ENCODE measurements at places on chromosomes 7 and 10.

- no peak for DNase-seq
Measured at GRCh38 chr10:77091597-77092165, 545.9 kb downstream of the KCNMA1 start.

DNA sequence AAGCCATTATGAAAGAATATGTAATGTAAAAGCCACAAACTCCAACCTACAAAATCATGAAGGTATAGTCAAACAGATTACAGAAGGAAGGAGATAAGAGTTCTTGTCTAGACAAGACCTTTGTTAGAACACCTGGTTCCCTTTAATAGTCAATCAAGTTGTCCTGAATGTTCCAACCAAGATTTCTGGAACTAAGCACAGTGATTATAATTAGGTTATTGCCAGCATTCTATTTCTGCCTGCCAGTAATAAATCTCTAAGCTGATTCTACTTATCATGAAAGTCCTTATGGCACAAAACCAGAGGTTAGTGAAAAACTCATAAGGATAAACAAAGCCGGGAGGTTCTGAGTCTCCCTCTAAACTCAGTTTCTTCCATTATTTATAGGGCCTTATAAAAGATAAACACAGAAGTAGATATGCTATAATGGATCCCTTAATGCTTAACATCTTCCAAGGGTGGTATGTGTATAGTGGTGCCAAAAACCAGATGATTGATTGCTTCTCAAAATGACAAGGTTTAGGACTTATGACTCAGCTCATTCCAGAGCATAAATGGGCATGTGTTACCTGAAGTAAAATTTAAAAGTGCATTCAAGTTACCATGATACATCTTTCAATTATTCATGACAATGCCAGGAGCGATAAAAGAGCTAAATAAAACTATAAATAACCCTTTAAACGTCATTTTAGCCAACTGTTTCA lies 237.2 kb downstream of the CSTF2T start:
- no peak for DNase-seq

- DNase-seq, result no peak
Measured at GRCh38 chr7:55094092-55094690, 75.4 kb downstream of the EGFR start.

- no peak for DNase-seq
Measured at GRCh38 chr10:121185816-121186455, 334.8 kb downstream of the WDR11 start.

GRCh38 chr10:72297281-72297804 lies 23.6 kb downstream of the DDIT4 start:
- DNase-seq, result no peak

- DNase-seq, result no peak
Measured at GRCh38 chr7:95861041-95861440, 88.7 kb downstream of the DYNC1I1 start.

- no peak for DNase-seq
Measured at GRCh38 chr10:43930777-43931176, 282.1 kb upstream of the ZNF32 start.

GRCh38 chr10:133170092-133170491 lies 10.1 kb downstream of the KNDC1 start:
- DNase-seq, result no peak

- DNase-seq, result no peak
Measured at GRCh38 chr7:116246357-116246756, 36.0 kb downstream of the TES start.

GRCh38 chr7:48102530-48102929 lies 13.5 kb downstream of the UPP1 start:
- no peak for DNase-seq

DNA sequence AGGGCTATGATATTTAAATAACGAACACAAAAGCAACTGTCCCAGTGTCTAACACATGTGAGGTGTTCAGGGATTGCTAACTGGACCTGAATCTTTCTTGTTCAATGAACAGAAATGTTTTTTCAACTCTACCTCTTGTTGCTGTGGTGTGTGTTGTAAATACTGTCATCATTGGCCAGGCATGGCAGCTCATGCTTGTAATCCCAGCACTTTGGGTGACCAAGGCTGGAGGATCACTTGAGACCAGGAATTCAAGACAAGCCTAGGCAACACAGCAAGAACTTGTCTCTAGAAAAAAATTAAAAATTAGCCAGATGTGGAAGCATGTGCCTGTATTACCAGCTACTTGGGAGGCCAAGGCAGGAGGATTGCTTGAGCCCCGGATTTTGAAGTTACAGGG lies 1250.9 kb downstream of the TYW1 start:
- DNase-seq, result no peak

GRCh38 chr7:14288701-14289100 lies 299.2 kb upstream of the ETV1 start:
- no peak for DNase-seq

DNA sequence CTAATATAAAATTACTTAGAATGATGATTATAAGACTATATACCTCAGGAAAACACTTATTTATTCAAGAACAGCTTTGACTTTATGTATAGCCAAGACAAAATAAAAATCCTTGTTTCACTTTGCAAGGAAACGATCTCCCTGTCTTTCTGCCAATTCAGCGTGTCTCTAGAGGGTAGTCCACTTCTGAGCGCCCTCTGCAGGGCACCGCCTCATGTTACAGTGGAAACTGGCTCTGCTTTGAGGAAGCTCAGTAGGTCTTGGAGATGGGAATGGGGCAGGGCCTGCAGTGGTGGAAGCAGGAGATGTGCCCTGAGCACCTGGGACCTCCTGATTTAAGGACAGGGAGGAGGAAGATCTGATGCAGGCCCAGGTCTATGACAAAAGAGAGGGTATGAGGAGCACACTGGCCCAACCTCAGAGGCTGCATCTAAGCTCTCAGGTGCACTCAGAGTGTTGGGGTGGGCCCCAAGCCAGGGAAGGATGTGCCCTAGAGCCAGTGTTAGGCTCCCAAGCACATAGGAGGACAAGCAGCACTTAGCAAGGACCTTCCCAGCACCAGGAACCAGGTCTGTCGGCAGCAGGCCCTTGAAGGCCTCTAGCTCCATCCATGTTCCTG lies 481.0 kb downstream of the TNS3 start:
- DNase-seq, result peak; percentile 20

GRCh38 chr10:24756283-24756682 lies 32.6 kb upstream of the ARHGAP21 start:
- DNase-seq, result no peak

DNA sequence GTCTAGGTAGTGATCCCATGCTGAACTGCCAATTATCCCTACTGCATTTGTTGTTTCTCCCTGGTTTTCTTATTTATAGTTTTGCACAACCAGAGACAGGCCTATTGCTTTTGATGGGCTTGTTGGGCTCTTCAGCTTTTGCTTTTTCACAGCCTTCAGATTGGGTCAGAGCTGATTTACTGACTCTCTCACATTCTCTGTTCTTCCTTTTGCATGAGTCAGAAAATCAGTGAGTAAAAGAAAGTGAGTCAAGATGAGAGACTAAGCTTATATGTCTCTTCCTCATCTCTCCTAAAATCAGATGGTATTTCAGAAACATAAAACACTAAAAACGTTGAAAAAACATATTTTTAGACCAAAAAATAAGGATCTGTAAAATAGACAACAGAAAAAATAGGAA lies 1135.4 kb downstream of the XPNPEP1 start:
- no peak for DNase-seq

- no peak for DNase-seq
Measured at GRCh38 chr10:124296121-124296812, 122.5 kb downstream of the OAT start.

- DNase-seq, result no peak
Measured at GRCh38 chr10:22505911-22506685, 160.8 kb downstream of the SPAG6 start.

GRCh38 chr10:23099816-23100215 lies 4.4 kb downstream of the MSRB2 start:
- DNase-seq, result no peak

DNA sequence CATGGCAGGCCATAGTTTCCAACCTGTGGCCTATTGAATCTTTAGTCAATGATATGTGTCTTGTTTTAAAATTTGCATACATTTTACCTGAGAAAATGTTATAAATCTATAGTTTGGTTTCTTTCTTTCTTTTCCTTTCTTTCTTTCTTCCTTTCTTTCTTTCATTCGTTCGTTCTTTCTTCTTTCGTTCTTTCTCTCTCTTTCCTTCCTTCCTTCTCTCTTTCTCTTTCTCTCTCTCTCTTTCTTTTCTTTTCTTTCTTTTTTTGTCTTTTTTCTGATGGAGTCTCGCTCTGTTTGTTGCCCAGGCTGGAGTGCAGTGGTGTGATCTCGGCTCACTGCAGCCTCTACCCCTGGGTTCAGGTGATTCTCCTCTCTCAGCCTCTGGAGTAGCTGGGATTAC lies 133.3 kb downstream of the IDE start:
- no peak for DNase-seq

GRCh38 chr7:7675686-7676085 lies 35.1 kb downstream of the UMAD1 start:
- no peak for DNase-seq

DNA sequence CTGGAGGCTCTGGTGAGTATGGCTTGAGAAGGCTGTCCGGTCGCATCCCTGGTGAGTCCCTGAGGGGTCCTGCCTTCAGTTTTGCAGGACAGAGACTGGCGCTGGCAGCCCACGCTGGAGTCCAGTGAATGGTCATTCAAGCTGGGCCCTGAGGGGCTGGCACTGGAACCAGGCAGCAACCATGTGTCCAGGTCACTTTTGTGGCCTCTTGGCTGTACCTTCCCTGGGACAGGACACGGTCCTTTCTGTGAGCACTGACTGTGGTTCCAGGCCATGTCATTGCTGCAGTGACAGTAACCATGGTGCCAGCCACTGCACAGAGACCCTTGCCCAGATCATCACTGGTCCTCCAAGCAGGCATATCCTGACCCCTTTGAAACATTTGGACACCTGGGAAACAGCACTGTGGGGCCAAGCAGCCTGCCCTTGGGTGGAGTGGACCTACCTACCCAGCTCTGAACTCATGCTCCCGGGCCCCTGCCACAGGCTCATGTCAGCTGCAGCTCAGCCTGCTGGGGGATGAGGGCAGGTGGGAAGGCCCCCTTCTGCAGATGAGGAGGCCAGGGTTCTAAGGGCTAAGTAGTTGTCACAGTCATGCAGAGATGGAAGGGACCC lies 72.1 kb downstream of the ADCY1 start:
- no peak for DNase-seq

DNA sequence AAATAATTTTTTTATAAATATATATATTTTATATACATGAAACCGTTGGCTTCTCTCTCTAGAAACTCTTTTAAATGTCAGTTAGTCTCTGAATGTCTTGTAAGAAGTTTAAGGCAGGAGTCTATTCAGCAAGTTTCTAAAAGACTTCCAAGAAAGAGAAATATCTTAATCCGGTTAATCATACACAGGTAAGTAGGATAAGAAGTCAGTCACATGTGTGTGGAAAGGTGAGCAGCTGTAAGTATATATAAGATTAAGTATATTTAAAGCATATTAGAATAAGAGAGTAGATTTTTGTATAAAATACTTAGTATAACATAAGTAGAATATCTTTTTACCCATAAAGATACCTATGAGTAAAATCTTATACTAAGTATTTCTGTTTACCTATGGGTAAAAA lies 48.9 kb downstream of the AGBL3 start:
- no peak for DNase-seq

- no peak for DNase-seq
Measured at GRCh38 chr7:33392148-33392547, 262.8 kb downstream of the BBS9 start.

- no peak for DNase-seq
Measured at GRCh38 chr7:130319541-130319940, 25.1 kb upstream of the CPA5 start.

DNA sequence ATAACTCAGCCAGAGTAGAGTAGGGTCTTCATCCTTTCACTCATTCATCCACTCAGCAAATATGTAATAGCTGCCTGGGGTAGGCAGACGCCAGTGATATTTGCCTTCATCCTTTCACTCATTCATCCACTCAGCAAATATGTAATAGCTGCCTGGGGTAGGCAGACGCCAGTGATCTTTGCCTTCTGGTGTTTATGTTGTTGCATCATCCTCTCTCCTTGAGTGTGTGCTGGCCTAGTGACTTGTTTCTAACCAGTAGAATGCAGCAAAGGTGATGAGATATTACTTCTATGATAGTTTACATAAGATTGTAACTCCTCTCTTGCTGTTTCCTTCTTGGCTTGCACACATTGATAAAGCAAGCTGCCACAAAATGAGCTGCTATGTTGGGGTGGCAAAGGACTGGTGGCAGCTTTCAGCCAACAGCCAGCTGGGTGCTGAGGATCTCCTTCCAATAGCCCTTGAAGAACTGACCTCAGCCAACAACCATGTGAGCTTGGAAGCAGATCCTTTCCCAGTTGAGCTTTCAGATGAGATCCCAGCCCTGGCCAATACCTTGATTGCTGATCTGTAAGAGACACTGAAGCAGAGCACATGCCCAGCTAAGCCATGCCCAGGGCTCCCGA lies 23.2 kb upstream of the MTPN start:
- DNase-seq, result no peak

All from neuronal stem cell (in vitro differentiated cells).